ENCODE measurements at places on chromosomes 2 and 18. TPM values are rescaled to one million over a fixed set of nuclear protein-coding genes. Genes with fewer than 3 reads are reported as not detected.

GRCh38 chr2:20434588-20435294, 12.1 kb upstream of the RHOB start:
- no peak for ATAC-seq

DNA sequence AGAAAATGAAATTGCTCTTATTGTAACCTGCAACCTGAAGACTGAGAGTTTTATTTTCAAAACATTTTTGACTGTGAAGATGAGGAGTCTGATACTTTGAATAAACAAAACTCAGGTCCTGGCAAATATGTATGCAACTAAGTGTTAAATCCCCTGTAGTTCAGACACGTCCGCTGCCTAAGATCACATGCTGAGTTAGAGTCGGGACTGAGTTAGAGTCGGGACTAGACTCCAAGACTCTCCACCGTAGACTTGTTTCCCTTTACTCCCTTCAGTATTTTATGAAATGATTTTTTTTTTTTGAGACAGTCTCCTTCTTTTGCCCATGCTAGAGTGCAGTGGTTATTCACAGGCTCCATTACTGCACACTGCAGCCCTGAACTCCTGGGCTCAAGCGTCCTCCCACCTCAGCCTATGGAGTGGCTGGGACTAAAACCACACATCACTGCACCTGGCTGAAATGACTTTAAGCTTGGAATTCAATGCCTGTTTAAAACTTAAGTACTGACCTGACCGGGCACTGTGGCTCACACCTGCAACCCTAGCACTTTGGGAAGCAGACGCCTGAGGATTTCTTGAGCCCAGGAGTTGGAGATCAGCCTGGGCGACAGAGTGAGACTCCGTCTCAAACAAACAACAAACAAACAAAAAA, 28.0 kb upstream of the PMAIP1 start:
- no peak for ATAC-seq

CLEC4F gene
- not detected for total RNA-seq

GDF7 gene
- total RNA-seq: 18.1 TPM

DSG1 gene
- total RNA-seq: not detected

DNA sequence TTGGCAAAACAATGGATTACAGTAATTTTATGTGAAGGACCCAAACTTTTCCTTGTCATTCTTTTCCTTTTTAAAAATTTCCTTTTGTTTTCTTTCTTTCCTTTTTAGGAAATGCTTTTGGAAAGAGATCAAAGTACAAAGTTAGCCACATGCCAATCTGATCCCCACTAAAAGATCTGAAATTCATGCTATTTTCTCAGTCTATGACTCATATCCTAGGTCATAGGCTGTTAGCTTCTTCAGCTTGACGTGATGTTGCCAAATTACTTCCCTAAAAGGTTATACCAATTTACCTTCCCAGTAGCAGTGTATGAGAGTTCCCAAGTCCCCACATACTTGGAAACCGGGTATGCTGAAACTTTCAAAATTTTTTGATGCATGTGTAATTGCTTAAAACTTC, 355.3 kb downstream of the INSIG2 start:
- no peak for ATAC-seq

- ATAC-seq: no peak
Measured at GRCh38 chr2:128626760-128627511, 308.3 kb upstream of the HS6ST1 start.

DNA sequence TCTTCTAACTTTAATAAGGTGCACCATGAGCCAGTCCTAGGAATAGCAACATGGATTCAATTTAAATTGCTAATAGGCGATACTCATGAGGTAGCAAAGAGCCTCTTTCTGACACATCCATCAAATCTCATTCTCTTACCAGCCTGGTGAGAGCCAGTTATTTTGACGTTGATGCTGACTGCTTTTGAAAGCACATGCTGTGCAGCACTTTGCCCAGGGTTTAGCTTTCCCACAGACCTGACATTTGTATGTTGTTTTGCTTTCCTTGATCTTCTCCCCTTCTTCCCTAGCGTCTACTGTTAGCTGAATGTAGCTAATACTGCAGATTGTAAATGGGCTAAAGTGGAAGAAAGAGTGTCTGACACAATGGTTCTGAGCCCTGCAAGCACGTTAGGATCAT, 101.1 kb upstream of the CCDC85A start:
- ATAC-seq: no peak

SPOPL gene
- 42.9 TPM for total RNA-seq
